ENCODE measurements at places on chromosomes 4 and X.

- no peak for DNase-seq
These were observed 887.5 kb downstream of the FAT4 start for GRCh38 chr4:126202226-126202625.

DNA sequence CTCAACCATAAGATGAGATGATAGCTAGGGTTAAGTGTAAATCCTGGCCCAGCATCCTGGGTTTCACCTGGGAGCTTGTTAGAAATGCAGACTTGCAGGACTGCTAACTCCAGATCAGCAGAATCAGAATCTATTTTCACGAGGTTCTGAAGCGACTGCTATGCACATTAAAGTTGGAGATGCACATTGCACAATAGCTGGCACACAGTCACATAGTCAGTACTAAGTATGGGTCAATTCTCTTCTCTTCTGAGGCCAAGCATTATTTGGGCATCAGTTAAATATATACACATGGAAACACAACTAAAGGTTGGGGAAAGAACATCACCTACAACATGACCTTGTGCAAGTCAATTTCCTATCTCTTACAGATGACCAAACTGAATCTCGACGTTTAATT, 155.1 kb upstream of the FGF13 start:
- DNase-seq: no peak

GRCh38 chrX:149284616-149285015, 220.5 kb downstream of the IDS start:
- DNase-seq: no peak

GRCh38 chrX:20968996-20969395, 405.2 kb upstream of the CNKSR2 start:
- no peak for DNase-seq

DNA sequence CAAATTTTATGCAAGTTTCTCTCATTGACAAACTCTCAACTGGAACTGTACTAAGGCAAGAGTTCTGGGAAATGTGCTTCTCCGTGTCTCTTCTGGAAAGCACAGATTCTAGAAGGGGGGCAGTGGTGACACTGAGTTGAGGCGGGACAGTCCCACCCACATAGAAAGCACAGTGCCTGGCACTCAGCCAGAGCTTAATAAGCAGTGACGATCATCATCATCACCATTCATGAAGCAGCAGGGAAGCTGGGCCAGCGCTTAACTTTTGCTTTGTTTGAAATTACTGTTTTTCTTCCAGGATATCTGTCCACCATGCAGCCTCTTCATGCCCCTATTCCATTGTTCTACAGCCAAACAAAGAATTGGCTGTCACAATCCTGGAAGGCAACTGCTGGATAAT, 60.3 kb downstream of the BEND2 start:
- DNase-seq: no peak

DNA sequence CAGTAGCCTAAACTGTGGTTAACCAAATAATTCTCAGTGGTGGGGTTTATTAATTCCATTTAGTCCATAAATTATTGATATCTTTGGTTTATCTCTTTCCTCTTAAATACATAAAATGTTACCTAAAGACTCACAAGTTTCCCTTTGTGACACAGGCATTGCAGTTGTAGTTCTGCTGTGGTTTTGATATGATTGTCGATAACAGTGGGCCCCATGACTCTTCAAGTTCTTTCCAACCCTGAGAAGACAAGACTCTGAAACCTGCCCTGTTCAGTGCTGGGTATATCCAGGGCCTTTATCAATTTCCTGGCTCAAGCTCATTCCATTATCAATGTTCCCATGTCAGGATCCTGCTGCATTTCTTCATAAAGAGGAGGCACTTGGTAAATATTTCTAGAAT, 117.9 kb upstream of the TBC1D9 start:
- DNase-seq: no peak

DNA sequence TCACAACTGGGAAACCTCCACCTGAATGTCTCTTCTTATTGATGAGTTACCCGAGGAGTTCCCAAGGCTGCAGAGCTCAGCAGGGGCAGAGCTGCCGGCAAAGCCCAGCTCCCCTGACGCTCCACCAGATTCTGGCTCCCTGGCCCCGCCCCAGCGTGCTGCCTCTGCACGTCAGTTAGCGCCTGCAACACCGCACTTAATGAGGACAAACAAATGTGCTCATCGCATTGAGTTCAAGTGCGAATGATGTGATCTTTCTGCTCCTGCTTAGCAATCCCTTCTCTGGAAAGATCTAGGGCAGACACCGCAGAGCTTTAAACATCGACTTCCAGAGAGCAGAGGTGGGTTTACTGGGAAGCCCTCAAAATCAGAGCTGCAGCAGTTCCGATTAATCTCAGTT, 55.5 kb upstream of the FBXW7 start:
- peak; percentile 48 for DNase-seq

DNA sequence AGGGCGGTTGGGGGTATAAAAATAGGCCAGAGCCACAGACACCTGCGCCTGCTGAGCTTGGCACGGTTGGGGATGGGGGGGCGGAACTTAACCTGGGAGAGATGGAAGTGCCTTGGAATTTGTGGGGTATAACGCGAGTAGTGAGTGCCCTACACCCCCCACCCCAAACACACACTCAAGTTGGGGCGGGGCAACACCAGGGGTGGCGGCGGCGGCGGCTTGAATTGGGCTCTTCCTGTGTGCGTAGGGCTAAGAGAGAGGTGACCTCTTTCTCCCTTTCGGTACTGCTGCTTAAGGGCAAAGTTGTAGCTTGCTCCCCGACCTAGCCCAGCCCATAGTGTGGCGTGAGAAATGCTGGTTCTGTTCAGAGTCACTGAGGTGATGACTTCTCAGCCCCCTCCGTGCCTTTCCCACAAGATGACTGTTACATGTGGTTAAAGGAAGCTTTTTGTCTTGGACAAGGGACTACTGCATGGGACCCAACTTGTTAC, 839 bp downstream of the STK26 start:
- peak; percentile 59 for DNase-seq

DNA sequence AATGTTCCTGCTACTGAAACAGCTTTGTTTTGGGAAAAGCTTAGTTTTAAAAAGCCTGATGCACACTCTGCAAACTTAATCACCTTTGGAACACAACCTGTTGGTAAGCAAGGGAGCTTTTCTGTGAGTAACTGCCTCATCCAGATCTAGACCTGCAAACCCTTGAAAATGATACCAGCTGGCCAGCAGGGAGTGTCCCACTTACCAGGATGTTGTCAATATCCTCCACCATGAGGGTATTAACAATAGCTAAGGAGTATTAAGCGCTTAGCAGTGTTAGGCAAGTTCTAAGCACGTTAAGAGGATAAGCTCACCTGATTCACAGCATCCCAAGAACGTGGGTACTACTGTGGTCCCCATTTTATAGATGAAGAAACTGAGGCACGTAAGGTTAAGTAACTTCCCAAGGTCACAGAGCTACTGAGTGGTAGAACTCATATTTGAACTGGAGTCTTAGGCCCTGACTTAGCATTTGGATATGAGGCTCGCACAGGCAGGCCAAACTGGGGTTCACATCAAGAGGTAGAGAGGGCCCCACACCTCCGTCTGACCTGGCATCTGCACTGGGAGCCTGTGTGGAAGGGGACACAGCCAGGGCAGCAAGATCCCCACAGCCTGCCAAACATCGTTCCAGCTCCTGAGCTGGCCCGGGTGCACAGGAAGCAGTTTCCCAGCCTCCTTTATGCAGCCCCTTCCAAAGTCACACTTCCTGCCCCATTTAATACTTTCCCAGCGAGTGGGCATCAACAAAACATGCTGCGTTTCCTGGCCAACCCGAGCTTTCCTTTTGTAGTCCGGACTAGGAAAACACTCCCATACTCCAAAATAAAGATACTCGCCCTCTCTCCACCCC, 32.7 kb downstream of the IRF2 start:
- no peak for DNase-seq

GRCh38 chrX:9730078-9730477, 35.6 kb downstream of the GPR143 start:
- DNase-seq: no peak

GRCh38 chr4:26081795-26082498, 167.9 kb downstream of the SMIM20 start:
- no peak for DNase-seq

DNA sequence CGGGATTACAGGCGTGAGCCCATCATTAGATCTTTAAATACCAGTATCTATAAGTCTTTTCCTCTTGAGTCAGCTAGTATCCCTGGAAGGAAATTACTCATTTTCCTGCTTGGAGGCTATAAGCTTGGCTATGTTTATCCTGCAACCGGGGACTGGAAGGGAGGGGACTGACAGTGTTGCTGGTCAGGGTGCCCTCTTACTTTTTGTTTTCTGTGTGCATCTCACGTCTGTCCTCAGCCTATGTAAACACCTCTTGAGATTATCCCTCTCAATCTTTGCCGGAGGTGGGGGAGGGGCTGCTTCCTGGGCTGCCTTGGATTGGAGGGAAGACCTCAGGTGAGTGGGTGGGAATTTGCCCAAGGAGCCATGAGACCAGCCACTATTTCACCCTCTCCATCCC, 37.0 kb downstream of the HTT start:
- no peak for DNase-seq

- DNase-seq: no peak
These were observed 23.8 kb upstream of the GK2 start for GRCh38 chr4:79431839-79432238.

GRCh38 chr4:335515-335914, 2.1 kb upstream of the ZNF141 start:
- DNase-seq: no peak

DNA sequence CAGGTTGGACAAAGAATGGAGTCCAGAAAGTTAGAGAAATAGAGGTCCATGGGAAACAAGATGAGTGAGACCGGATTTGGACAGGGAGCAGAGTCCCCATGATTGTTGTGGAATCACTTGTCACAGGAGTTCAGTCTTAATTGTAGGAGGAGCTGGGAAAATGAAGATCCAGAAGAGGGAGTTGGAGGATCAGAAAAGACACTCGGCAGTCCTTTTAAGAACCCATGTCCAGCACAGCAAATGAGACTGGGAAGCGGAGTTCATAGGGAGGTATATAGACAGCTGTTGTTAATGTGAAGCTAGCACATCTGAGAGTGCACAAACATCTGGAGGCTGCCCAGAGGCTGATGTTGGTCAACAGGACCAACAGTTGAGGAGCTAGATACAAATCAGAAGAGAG, 111.4 kb upstream of the RXFP1 start:
- no peak for DNase-seq

DNA sequence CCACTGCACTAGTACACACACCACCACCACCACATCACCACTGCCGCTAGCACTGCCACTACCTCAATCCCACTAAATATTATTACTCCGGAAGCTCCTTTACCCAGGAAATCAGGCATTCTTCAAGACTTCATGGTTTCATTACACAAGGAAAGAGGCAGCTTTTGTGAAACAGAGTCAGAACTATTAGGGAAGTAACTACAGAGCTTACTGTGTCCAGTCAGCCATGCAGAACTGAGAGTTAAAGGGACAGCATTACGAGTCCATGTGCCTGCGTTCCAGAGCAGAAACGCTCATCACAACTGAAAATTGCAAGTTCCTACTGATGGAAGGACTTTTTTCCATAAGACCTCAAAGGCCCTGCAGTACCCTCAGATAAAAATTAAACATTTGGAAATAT, 103.2 kb upstream of the FRG1 start:
- no peak for DNase-seq

GRCh38 chrX:33138677-33139249, 72.6 kb downstream of the DMD start:
- no peak for DNase-seq

DNA sequence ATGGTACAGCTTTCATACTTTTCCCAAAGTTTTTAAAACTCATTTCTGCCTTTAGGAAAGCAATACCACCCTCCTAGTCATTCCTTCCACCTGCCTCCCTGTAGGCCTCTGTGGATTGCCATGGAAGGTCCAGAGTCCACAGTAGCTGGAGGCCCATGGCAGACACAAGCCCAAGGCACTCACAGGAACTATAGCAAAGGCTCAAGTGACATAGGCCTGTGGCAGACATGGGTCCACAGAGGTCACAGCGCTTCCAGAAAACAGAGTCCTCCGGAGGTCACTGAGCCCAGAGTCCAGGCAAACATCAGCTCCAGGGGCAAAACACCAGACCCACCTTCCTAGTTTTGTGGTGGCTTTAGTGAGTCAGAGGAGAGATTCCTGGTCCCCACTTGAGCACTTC, 147.6 kb upstream of the ATP6AP2 start:
- DNase-seq: no peak

DNA sequence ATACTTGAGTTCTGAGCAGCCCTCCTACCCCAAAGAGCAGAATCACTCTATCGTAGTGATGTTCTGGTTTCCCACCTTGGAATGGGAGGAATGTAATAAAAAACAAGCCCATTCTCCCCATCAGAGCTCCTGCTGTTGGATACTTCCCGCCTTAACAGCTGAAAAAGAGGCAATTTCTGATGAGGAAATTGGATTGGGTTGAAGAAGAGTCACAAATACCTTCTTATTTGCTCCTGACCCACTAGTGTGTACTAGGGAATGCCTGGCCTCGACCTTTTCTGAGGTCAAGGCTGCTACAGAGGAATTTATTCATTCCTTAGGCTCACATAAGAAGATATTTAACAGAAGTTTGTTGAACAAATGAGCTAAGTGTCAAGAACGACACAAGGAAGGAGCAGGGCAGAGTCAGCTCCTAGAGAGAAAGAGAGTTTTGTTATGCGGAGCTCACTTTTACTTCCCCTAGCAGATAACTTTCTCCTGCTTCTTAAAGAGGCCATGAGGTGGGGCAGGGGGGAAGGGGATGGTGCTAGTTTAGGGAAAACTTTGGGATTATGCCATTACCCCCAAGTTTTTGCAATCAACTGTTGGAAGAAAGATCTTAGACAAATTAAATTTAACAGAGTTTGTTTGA, 273.8 kb upstream of the CLNK start:
- no peak for DNase-seq

- DNase-seq: no peak
These were observed 107.3 kb downstream of the DTHD1 start for GRCh38 chr4:36388710-36389109.

DNA sequence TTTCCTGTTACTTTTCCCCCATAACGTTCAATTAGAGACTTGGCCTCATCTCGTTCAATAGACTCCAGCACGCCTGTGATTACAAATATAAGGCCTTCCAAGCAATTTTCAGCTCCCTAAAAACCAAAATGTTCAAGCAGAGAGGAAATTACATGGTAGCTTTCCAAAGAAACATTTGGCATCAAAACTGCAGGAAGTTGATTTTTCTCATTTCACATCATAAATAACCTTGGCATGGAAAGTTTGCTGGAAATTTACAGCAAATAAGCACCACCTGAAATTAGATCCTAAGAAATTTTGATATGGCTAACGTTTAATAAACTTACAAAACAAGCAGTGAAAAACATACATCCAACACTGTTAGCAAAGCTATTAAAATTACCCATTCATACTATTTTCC, 53.3 kb downstream of the RFC1 start:
- no peak for DNase-seq

GRCh38 chr4:56655627-56656345, 25.3 kb downstream of the HOPX start:
- DNase-seq: peak; percentile 64

All from activated naive CD8-positive, alpha-beta T cell treated with anti-CD3 and anti-CD28 coated beads, Interleukin-2, amount 10 ng/mL, durations not matched to agents 7 days and 5 days (primary cell).